ENCODE measurements at places on chromosomes 16 and 17. TPM values are rescaled to one million over a fixed set of nuclear protein-coding genes. Genes with fewer than 3 reads are reported as not detected.

GRCh38 chr16:49639739-49640431 is 216.0 kb downstream of the ZNF423 start:
- peaks cover 10% of the 10 kb centered on the region for H3K36me3 ChIP-seq
- no peaks in the 10 kb centered on the region for H3K27me3 ChIP-seq
- peaks cover 31% of the 10 kb centered on the region for H3K4me1 ChIP-seq
- peak overlapping the region; percentile 50 for H3K27ac ChIP-seq

DNA sequence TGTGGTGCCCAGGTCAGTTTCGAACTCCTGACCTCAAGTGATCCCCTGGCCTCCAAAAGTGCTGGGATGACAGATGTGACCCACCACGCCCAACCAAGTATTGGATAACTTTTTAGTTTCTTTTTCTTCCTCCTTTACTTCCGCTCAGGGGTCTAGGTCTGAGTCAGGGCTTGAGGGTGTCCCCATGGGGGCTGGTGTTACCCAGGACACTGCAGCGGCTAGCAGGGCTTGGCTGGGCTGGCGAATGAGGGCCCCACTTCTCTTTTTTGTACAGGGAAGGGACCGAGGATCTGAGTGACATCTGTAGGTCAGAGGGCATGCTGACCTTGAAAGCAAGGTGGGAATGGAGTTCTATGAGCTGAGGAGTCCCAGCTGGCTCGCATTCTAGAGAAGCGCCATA is 24.9 kb downstream of the RAB11FIP3 start:
- H3K36me3 ChIP-seq: no peaks in the 10 kb centered on the region
- H3K27me3 ChIP-seq: no peaks in the 10 kb centered on the region
- no peak for DNase-seq
- H3K4me1 ChIP-seq: peaks cover 9% of the 10 kb centered on the region
- no peak overlapping the region for H3K27ac ChIP-seq
- no peak overlapping the region for H3K4me3 ChIP-seq

DNA sequence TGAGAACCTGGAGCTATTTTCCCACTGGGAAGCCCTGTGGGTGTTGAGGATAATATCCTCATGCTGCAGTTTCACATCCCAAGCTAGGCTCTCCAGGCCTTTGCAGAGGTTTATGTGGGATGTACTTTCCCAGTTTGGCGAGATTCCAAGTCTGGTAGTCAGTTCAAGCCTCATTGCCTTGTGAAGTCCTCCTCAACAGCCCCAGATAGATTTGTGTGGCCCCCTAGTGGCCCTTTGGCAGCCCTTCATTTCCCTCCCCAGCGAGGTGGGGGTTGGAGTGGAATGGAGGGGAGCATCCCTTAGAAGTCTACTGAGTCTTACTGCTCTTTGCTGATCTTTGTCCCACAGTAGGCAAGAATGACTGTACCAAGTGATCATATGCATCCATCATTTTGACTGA is 137.9 kb downstream of the CDH11 start:
- no peaks in the 10 kb centered on the region for H3K4me1 ChIP-seq
- H3K27me3 ChIP-seq: no peaks in the 10 kb centered on the region
- no peak overlapping the region for H3K4me3 ChIP-seq
- H3K36me3 ChIP-seq: peaks cover 18% of the 10 kb centered on the region

GRCh38 chr16:15874745-15875314 is 13.6 kb downstream of the CEP20 start:
- peaks cover 10% of the 10 kb centered on the region for H3K36me3 ChIP-seq
- no peaks in the 10 kb centered on the region for H3K27me3 ChIP-seq
- no peaks in the 10 kb centered on the region for H3K4me1 ChIP-seq
- no peak for DNase-seq

- H3K36me3 ChIP-seq: no peaks in the 10 kb centered on the region
- DNase-seq: no peak
- H3K27ac ChIP-seq: no peak overlapping the region
- H3K4me1 ChIP-seq: no peaks in the 10 kb centered on the region
- H3K4me3 ChIP-seq: no peak overlapping the region
Measured at GRCh38 chr16:31897283-31897682, 23.7 kb downstream of the ZNF267 start.

DNA sequence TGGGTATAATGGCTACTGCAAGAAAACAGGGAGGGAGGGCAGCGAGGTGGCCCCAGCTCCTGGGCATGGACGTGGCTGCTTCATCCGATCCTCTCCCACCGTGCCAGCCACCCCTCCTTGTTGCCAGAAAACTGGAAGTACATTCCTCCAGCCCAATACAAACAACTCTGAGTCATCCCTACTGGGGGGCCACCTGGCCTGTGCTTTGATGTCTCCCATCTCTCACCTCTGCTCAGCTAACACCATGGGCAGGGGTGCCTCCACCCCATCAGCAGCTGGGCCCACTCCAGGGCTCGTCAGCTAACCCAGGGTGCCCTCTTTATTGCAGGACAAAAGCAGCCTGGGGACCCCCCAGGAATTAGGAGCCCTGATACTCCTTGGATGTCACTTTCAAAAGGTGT is 2.0 kb downstream of the RHBDF2 start:
- peak overlapping the region; percentile 85 for H3K27ac ChIP-seq
- H3K36me3 ChIP-seq: no peaks in the 10 kb centered on the region
- peaks cover 58% of the 10 kb centered on the region for H3K4me1 ChIP-seq
- no peak for DNase-seq
- no peaks in the 10 kb centered on the region for H3K27me3 ChIP-seq

GRCh38 chr17:921161-921560 is 58.4 kb downstream of the NXN start:
- H3K4me3 ChIP-seq: no peak overlapping the region
- no peak for DNase-seq
- peaks cover 42% of the 10 kb centered on the region for H3K4me1 ChIP-seq
- no peaks in the 10 kb centered on the region for H3K36me3 ChIP-seq

DNA sequence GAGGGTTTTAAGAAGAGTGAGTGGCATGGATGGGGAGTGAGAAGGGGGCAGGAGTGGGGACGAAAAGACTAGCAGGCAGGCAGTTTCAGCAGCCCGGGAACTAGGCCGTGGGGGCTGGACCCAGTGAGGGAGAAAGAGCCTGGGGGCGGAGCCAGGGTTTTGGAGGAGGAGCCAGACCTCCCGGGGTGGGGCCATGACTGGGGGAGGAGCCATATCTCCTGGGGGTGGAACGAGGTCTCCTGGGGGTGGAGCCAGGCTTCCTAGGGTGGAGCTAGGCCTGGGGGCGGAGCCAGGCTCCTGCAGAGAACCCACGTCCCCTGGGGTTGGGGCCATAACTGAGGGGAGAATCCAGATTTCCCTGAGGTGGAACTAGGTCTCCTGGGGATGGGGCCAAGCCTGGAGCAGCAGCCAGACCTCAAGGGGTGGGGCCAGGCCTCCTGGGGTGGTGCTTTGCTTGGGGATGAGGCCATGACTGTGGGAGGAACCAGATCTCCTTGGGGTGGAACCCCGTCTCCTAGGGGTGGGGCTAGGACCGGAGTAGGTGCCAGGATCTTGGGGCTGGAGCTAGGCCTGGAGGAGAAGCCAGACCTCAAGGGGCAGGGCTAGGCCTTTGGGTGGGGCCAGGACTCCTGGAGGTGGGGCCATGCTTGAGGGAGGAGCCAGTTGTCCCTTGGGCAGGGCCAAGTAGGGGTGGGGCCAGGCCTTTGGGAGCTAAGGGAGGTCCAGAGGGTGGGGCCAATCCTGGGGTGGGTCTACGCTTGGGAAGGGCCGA is 41.7 kb upstream of the JPH3 start:
- H3K27me3 ChIP-seq: no peaks in the 10 kb centered on the region
- no peak for DNase-seq
- H3K4me1 ChIP-seq: peaks cover 8% of the 10 kb centered on the region
- no peak overlapping the region for H3K4me3 ChIP-seq
- no peak overlapping the region for H3K27ac ChIP-seq
- H3K36me3 ChIP-seq: no peaks in the 10 kb centered on the region

DNA sequence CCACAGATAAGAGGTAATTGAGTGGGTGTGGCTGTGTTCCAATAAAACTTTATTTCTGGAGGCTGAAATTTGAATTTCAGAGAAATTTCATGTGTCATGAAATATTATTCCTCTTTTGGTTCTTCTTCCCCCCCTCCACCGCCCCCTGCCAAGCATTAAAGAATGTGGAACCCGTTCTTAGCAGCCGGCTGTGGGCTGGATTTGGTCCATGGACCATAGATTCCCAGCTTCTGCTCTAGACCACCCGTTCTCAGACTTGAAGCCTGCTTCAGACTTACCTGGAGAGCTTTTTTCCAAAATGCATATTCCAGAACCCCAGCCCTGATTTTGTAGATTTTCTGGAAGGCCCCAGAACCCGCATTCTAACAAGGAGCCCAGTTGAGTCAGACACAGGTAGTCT is 15.1 kb upstream of the LASP1NB start:
- no peak for DNase-seq
- peaks cover 75% of the 10 kb centered on the region for H3K4me1 ChIP-seq
- no peaks in the 10 kb centered on the region for H3K27me3 ChIP-seq
- peaks cover 12% of the 10 kb centered on the region for H3K36me3 ChIP-seq

GRCh38 chr16:456891-457483 is 31.5 kb downstream of the RAB11FIP3 start:
- DNase-seq: no peak
- H3K27me3 ChIP-seq: no peaks in the 10 kb centered on the region
- peaks cover 17% of the 10 kb centered on the region for H3K4me1 ChIP-seq
- no peak overlapping the region for H3K27ac ChIP-seq
- no peaks in the 10 kb centered on the region for H3K36me3 ChIP-seq

DNA sequence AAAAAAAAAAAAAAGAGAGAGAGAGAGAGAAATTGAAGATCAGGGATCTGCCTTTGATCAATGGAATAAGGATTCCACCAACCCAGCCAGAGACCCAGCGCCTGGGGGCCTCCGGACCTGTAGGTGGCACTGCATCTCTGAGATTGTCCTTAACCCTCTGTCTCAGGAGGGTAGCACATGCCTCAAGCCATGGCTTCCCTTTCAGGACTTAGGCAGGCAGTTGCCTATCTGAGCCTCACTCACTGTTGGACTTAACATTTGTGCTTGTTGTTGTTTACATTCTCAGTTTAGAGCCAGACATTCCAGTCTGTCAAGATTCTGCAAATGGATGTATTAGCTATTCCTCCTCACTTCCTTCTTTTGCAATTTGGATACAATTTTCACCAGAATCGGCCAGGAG is 5.1 kb upstream of the SCNN1B start:
- no peaks in the 10 kb centered on the region for H3K36me3 ChIP-seq
- H3K4me3 ChIP-seq: no peak overlapping the region
- no peaks in the 10 kb centered on the region for H3K27me3 ChIP-seq

The TBC1D3K gene
- not detected for total RNA-seq

The KRT25 gene
- total RNA-seq: not detected

The PCYT2 gene
- total RNA-seq: 28.0 TPM

The NLRC3 gene
- total RNA-seq: 12.5 TPM

The CDRT15 gene
- total RNA-seq: not detected

The PIK3R5 gene
- 10.6 TPM for total RNA-seq

The ADAP2 gene
- total RNA-seq: 14.0 TPM

The KCNH6 gene
- total RNA-seq: not detected
